ENCODE measurements at places on chromosomes 7 and 10.

DNA sequence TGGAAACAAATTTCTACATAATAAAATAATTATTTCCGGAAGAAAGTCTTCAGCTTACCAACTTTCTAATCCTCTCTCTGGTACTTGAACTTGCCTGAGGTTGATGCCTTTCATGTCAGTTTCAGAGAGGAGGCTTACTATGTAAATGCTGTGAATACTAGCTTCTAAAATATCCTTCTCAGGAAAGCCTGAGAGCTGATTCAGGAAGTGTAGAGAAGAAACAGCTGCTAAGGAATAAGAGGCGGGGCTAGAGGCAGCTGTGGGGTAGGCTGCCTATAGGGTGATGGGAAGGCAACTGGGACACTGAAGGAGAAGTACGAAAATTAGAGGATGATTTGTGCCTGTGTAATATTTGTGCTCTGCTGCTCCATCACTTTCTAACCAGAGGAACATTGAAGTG lies 69.3 kb downstream of the AVL9 start:
- DNase-seq, result no peak

GRCh38 chr7:137923380-137923779 lies 76.6 kb upstream of the DGKI start:
- DNase-seq, result no peak

DNA sequence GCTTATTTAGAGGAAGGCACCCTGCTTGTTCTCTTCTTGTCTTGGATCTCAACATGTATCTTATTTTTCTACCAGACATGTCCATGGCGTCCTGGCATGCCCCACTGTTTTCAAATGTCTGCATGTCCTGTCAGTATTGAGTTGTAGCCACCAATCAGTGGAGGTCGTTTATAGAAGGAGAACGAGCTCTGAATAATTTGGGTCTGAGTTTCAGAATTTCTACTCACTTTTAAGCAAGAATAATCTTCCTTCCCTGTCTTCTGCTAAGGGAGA lies 2.9 kb upstream of the HOXA13 start:
- DNase-seq, result no peak

GRCh38 chr10:124598773-124599587 lies 137.4 kb downstream of the LHPP start:
- no peak for DNase-seq

DNA sequence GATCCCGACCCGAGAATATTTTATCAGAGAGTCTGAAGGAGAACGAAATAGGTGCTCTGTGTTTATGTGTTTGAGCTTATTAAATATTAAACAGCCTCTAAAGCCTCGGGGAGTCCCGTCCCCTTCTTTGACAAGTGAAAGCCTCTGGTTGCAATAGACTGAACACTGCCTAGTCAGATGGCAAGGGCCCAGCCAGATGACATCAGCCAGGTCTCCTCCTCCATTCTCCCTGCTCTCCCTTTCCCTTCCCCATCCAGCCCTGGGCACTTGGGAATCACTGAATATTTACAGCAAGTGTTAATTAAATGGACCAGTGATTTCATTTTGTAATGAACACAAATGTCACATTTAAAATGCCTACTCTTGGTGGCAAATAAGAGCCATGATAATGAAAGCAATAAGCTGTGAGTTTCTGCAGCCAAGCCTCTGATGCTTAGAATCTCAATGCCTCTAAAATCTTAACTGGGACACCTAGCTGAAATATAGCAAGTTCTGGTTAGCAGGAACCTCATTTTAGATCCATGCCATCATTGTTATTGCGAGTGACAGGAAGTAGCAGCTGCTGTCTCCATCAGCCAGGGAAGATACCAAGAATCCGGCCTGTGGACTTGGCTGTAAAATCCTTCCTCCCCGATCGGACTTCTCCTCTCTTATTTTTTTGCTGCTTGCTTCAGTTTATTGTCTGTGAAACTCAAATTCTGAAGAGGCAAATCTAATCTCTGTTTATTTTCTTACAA lies 202.1 kb downstream of the PRPF18 start:
- no peak for DNase-seq
